ENCODE measurements at places on chromosomes 5 and 9.

GRCh38 chr5:58357121-58357520, 102.8 kb downstream of the PLK2 start:
- DNase-seq, result peak; percentile 13

GRCh38 chr9:75071530-75072122, 16.3 kb downstream of the NMRK1 start:
- DNase-seq, result no peak

GRCh38 chr9:134443174-134444037, 117.2 kb downstream of the RXRA start:
- peak; percentile 92 for DNase-seq

DNA sequence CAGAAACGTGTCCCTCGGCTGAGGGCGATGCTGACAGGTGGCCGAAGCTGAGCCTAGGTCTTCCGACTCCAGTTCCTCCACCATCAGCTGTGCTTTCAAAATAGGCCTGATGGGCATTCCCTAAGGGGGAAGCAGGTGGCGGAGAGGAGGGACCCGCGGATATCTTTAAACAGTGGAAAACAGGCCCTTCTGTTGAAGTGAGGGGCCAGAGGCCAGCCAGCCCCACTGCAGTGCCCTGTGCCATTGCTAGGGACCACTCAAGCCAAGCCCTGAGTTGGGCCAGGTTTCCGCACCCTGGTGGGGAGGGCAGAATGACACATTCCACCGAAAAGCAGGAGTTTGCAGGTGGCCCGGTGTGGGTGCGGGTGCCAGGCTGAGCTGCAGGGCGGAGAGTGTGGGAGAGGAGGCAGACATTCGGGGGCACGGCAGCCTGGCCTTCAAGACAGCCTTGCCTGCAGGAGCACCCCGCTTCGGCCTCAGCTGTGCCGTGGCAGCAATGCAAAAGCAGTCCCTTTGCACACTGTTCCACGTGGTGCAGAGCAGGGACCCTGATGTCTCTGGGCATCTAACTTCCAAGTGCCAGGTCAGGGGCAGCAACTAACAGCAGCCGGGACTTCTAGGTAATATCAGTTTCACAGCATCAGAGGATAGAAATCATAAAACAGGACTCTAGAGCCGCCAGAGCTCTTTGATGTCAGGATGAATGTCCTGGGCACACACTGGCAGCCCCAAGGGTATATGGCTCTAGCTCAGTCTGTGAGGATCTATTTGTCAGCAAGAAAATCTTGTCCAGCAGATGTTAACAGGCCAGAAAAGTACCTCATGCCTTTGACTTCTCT, 17.2 kb downstream of the HNRNPH1 start:
- DNase-seq, result no peak

DNA sequence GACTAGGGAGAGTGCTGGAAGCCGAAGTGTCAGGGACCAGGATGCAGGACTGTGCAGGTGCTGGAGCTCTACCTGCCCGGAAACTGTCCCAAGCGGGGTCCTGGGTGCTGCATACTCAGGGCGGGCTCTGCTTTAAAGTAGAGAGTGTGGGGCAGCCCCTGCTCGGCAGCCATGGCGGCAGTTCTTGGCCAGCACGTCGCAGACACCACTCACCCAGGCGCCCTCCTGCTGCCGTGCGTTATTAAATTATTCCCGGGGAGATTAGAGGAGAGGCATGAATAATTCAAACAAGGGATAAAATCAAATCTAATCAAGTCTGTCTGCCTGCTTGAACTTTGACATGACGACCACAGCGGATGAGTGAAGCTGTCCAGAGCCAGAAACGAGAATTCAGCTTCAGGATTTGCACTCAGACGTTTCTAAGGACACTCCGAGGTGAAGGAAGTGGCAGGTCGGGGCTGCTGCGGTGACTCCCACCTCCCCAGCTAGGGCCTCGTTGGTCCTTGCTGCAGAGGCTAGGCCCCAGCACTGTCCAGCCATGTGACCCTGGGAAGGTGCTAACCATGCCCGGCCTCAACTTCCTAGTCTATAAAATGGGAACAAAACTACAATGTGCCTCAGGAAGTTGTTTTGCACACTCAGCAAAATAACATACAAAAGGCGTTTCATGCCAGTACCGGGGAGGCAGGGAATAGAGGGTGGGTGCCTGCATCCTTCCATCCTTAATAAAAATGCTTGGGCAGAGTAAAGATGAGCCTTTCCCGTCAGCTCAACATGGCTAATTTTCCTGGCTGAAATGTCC, 91.3 kb upstream of the ADAMTS2 start:
- DNase-seq, result no peak

- no peak for DNase-seq
Measured at GRCh38 chr9:91889161-91889911, 60.7 kb downstream of the ROR2 start.
